ENCODE measurements at places on chromosomes 1 and 21.

DNA sequence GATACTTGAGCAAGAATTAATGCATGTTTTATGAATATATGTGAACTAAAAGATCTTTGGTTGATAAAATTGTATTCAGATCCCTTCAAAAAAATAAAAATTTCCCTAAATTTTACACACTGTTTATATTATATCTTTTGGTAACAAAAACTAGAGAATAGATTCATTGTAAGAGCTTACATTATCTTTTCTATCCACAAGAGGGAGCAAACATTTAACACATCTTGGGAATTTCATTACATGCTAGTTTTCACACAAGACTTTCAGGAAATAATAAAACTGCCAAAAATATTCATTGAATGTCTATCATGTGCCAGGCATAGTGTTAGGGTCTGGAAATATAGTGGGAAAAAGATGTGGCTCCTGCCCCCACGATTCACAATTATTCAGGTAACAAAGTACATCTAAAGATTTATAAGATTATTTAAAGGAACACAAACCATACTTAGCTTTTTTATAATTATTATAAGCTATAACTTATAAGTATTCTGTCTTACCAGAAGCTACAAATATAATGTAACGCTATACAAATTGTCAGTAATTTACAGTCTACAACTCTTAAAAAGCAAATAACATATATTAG, 30.6 kb downstream of the FAF1 start:
- DNase-seq, result no peak

DNA sequence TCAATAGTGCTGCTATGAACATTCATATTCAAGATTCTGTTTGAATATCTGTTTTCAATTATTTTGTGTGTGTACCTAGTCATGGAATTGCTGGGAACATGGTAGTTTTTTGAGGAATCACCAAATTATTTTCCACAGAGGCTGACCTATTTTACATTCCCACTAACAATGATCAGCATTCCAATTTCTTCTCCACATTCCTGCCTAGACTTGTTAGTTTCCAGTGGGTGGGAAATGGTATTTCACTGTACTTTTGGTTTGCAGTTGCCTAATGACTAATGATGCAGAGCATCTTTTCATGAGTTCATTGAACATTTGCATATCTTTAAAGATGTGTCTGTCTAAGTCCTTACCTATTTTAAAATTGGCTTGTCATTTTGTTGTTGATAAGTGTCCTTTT, 1182.6 kb upstream of the B3GALT2 start:
- no peak for DNase-seq

- DNase-seq, result no peak
Observed at GRCh38 chr1:218699421-218699820, 354.3 kb downstream of the TGFB2 start.

DNA sequence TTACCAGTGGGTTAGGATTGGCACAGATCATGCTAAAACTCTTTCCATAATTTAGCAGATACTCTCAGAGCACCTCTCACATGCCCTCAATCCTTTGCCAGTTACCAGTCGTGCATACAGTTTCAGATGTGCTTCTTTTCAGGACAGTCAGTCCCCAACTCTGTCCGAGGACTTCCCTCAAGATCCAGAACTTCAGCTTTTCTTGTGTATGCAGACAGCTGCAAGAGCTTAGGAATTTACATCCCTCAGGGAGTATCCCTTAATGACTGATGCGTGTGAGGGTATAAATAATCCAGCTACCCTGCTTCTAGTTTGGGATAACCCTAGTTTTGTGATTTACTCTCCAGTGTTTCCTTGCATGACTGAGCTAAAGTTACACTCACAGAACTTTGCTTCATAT, 393.0 kb upstream of the PLXNA2 start:
- no peak for DNase-seq

- no peak for DNase-seq
Observed at GRCh38 chr1:232278925-232279324, 351.0 kb downstream of the SIPA1L2 start.

GRCh38 chr1:71986160-71986559, 296.2 kb downstream of the NEGR1 start:
- DNase-seq, result no peak

DNA sequence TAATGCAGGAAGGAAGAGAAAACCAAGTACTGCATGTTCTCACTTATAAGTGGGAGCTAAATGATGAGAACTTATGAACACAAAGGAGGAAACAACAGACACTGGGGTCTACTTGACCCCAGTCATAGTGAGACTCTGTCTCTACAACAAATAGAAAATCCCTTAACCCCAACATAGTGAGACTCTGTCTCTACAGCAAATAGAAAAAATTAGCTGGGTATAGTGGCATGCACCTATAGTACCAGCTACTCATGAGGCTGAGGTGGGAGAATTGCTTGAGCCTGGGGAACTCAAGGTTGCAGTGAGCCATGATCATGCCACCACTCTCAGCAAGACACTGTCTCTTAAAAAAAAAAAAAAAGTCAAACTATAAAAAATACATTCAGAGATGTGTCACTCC, 42.7 kb downstream of the GIPC2 start:
- DNase-seq, result no peak

- no peak for DNase-seq
Observed at GRCh38 chr1:219940707-219941106, 12.3 kb upstream of the SLC30A10 start.

- DNase-seq, result no peak
Observed at GRCh38 chr1:167270349-167271092, 49.8 kb downstream of the POU2F1 start.

GRCh38 chr1:56345831-56346230, 233.5 kb downstream of the PLPP3 start:
- DNase-seq, result no peak

DNA sequence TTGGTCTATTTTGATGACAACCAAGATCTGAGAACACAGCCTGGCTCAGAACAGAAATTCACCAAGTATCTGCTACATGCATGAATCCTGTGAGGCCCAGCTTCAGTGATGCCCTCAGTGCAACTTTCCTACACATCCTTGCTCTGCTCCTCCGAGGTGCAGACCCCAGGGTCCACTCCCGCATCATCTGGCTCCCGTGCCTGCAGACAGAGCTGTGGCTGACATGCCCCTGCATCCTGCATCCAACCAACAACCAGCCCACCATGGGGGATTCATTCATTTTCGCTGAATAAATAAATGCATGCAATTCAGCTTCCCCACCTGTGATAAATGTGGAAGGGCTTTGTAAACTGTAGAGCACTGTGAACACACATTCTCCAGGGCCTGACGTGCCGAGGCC, 112.3 kb downstream of the GLIS1 start:
- DNase-seq, result no peak

- no peak for DNase-seq
Observed at GRCh38 chr1:49111931-49112330, 335.2 kb upstream of the BEND5 start.

GRCh38 chr1:119253366-119253765, 112.9 kb upstream of the WARS2 start:
- no peak for DNase-seq

GRCh38 chr21:25328736-25329135, 278.5 kb downstream of the MRPL39 start:
- DNase-seq, result no peak

DNA sequence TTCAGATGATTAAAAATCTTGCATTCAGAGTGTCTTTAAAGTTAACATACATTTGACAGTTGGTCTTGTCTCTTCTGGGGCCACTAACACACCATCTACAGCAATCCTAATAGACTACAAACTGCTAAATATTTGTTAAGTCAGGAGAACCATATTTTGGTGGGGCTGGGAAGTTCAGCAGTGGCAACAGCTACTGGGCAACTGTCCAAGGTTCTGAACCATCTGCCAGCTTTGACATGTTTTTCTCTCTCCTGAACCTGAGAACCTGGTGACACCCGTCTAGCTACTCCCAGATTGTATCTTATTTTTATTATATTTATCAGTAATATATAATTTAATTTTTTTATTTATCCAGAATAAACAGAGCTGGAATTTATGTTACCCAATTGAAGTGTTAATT, 199.0 kb upstream of the DPYD start:
- DNase-seq, result no peak

DNA sequence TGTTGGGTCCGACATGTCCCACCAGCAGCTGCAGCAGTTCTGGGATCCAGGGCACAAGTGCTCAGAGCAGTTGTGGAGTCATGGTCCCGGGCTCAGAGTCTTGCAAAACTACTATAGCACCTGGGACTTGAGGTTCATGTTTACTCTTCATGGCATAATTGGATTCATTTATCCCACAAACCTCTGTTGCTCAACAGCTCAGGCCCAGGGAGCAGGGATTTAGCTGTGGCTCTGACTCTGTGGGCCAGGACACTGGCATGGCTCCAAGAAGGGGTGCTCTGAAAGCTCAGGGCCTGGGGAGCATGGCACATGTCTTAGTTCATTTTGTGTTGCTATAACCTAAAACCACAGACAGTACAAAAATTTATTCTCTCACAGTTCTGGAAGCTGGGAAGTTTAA, 626.7 kb upstream of the ADGRL2 start:
- DNase-seq, result no peak

GRCh38 chr1:234851450-234852438, 241.8 kb upstream of the IRF2BP2 start:
- peak; percentile 17 for DNase-seq

- no peak for DNase-seq
Observed at GRCh38 chr1:31421371-31422040, 8.5 kb downstream of the SERINC2 start.

DNA sequence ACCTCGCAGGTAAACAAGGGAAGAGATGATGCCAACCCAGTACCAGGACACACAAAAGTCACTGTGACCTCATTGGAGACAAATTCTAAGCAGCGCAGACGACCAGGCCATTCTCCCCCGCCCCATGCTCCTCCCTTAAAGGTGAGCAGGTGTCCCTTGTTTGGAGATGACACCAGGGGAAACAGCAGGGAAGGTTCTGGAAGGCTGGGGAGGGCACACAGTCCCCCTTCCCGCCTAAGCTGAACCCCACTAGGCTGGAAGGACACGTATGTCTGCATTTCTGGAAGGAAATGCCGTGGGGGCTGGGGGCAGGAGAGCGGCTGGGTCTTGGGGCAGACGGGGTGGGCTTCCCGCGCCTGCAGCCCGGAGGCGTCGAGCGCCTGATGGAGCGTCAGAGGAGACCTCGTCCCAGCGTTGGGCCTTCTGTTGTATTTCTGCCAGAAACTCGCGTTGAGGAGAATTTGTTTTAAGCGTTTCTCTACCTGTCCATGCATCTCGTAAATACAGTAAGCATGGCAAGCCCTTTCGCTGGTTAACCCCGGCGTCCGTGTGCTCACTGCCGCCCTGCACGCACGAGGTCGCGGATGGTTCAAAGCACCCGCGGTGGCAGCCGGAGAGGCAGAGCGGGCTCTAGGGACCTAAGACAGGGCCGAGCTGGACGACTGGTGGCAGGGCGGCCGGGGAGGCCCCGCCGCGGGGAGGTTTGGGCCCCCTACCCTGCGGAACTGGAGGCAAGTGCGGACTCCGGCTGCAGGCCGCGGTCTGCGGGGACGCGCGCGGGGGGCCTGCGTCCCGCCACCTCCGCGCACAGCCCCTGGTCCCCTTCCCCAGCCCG, 1.2 kb upstream of the LHX4 start:
- no peak for DNase-seq

DNA sequence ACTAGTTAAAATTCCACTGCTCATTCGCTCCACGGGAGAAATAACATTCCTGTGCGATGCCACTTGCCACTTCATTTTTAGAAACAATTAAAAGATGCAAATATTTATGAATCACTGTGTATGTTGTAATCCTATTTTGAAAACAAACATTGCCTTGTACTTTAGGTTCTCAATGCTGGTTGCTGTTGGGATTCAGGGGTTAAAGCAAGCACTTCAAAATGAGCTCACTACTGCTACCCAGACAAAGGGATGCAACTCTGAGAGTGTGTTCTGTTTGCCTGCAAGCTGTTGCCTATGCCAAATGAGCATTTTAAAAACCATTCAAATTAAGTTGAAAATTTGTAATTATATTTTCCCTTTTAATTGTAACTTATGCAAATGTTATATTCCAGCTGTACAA, 87.5 kb downstream of the RWDD3 start:
- DNase-seq, result peak; percentile 56

GRCh38 chr1:119882132-119883049, 13.9 kb downstream of the ADAM30 start:
- DNase-seq, result no peak

GRCh38 chr1:21781815-21782348, 1.1 kb downstream of the USP48 start:
- DNase-seq, result no peak

DNA sequence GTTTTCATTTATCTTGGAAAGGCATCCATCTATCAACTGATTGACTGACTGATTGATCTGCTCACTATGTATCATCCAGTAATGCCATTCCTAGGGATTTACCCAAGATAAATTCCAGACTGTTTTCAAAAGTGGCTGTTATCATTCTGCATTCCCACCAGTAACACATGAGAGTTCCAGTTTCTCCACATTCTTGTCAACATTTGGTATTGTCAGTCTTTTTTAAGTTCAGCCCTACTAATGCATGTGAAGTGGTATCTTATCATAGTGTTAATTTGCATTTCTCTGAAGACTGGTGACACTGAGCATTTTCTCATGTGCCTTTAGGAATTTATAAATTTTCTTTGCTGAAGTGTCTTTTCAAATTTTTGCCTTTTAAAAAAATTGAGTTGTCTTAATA, 99.6 kb downstream of the SIM2 start:
- DNase-seq, result no peak

DNA sequence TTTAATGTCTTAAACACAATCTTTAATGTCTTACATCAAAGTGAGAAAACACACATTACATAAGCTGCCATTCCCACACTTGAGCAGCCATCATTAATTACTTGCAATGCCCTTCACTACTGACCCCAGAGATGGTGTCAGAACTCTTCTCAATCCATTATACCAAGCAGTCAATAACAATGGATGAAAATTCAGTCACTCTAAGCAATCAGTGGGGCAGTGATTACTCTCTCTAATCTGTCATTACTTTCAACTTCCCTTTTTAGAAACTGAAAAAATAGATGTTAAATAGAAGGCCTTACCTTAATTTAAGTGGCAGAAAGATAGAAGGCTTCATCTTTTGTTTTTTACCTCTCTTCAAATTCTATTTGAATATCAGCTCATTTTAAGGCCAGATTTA, 9.7 kb upstream of the FRRS1 start:
- no peak for DNase-seq

DNA sequence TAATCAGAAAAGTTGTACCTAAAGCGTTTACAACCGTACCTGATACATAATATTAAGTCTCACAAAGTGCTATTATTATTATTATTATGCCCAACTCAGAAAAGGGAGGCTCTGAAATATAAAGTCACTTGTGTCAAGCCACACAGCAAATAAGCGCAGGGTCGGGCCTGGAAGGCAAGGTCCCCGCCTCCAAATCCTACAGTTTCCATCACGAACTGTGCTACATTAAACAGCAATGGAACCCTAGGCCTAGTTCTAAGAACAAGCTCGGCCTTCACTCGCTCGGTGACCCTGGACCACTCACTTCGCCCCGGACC, 549 bp downstream of the PARS2 start:
- DNase-seq, result no peak

Measured in hippocampal formation (tissue), 2 donors.